ENCODE measurements at places on chromosomes 7 and 10. TPM values are rescaled to one million over a fixed set of nuclear protein-coding genes. Genes with fewer than 3 reads are reported as not detected.
A peak's percentile ranks its signal among the peaks of the same experiment; 100 is the strongest.

DNA sequence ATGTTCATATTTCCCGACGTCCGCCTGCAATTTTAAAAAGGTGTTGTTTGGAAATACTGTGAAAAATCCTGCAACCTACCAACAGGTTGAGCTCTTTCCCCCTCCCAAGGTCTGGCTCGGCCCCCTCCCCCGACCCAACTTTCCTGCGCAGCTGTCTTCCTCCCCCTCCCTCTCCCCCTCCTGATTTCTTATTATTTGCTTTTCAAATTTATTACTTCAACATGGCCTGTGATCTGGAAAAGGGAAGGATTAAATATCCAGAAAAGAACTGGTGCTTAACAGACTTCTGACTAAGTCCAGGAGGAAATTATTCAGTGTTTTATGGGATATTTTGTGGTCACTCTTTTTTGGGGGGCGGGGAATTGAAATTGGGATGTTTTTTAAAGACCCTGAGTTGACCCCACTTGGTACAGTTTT, 2.4 kb downstream of the ARID5B start:
- peak overlapping the region; percentile 95 for H3K4me3 ChIP-seq
- no peak for DNase-seq
- H3K27ac ChIP-seq, result peak overlapping the region; percentile 90
- H3K27me3 ChIP-seq, result no peaks in the 10 kb centered on the region

GRCh38 chr7:70893422-70893821, 238.5 kb upstream of the GALNT17 start:
- H3K36me3 ChIP-seq, result no peaks in the 10 kb centered on the region
- H3K4me1 ChIP-seq, result no peaks in the 10 kb centered on the region
- DNase-seq, result no peak
- no peak overlapping the region for H3K4me3 ChIP-seq
- no peak overlapping the region for H3K27ac ChIP-seq

DNA sequence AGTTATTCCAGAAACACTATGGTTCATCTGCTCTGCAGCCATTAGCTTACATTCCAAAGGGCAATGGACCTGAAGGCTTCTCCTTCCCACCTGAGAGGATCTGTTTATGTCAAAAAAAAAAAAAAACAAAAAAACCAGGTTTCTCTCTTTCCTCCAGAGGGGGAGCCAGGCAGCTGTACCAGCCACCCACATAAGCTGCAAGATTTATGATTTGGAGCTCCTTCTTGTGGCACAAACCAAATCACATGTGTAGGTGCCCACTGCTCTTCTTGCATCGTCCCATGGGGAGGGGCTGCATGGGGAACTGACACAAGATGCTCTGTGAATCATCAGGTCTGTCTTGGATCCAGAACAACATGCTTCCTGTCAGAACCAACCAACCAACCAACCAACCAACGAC, 231.6 kb upstream of the IGFBP3 start:
- H3K4me3 ChIP-seq, result no peak overlapping the region
- no peak for DNase-seq
- H3K27me3 ChIP-seq, result no peaks in the 10 kb centered on the region
- H3K27ac ChIP-seq, result no peak overlapping the region

DNA sequence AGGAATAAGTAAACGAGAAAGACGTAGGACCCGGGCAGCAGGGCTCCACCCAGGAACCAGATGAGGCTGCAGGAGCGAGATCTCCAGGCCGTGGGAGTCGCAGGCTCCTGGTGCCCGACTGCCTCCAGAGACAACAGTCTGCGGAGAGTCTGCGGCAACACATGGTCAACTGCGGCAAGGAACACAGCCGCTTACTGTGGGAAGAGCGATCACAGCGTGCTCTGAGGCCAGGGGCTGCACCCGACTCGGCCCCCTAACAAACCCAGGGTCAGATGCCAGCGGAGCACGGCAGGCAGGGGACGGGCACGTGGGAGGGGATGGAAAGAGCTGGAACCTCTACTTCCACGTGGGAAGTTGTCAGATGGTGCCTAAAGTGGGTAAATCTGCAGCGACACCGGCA, 26.6 kb downstream of the GET4 start:
- no peaks in the 10 kb centered on the region for H3K36me3 ChIP-seq
- DNase-seq, result peak; percentile 46
- H3K27ac ChIP-seq, result no peak overlapping the region
- peaks cover 11% of the 10 kb centered on the region for H3K4me1 ChIP-seq
- no peak overlapping the region for H3K4me3 ChIP-seq

- H3K36me3 ChIP-seq, result no peaks in the 10 kb centered on the region
- no peak overlapping the region for H3K27ac ChIP-seq
- no peak overlapping the region for H3K4me3 ChIP-seq
- H3K4me1 ChIP-seq, result peaks cover 15% of the 10 kb centered on the region
- DNase-seq, result no peak
These were observed 301.3 kb downstream of the RNLS start for GRCh38 chr10:88281592-88282347.

DNA sequence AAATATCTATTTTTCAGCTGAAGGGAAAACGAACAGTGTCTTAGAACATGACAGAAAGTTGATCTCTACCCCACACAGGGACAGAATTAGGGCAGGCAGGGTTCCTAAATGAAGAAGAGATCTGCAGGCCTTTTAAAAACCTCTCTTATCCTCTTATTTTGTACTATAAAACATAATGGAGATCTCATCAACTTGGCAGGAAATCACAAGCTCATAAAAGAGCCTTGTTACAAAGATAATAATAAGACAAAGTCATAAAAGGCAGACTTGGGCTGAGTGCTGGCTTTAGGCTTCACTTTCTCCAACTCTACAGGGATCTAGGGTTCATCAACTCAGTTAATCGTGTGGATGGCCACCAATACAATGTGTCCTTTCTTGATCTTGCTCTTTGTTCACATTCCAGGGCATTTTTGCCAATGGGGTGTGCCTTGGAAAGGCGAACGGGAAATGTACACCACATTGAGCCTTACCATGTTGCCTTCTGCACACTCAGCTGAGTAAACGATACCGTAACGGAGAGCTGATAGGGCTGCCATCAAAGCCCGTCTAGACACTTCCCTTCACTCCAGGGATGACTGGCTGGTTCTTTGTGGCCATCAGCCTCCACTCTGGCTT, 7.1 kb upstream of the TEX36 start:
- H3K4me1 ChIP-seq, result peaks cover 10% of the 10 kb centered on the region
- no peak overlapping the region for H3K4me3 ChIP-seq
- no peaks in the 10 kb centered on the region for H3K36me3 ChIP-seq
- H3K27ac ChIP-seq, result no peak overlapping the region
- no peak for DNase-seq
- H3K27me3 ChIP-seq, result peaks cover 6% of the 10 kb centered on the region

- H3K27me3 ChIP-seq, result no peaks in the 10 kb centered on the region
- H3K36me3 ChIP-seq, result no peaks in the 10 kb centered on the region
- no peak overlapping the region for H3K4me3 ChIP-seq
- no peaks in the 10 kb centered on the region for H3K4me1 ChIP-seq
- no peak for DNase-seq
These were observed 21.8 kb downstream of the ARHGAP19 start for GRCh38 chr10:97270523-97271154.

GRCh38 chr7:69439636-69440325, 158.5 kb upstream of the AUTS2 start:
- no peak for DNase-seq
- H3K27me3 ChIP-seq, result peaks cover 11% of the 10 kb centered on the region
- peaks cover 6% of the 10 kb centered on the region for H3K36me3 ChIP-seq
- no peak overlapping the region for H3K27ac ChIP-seq

DNA sequence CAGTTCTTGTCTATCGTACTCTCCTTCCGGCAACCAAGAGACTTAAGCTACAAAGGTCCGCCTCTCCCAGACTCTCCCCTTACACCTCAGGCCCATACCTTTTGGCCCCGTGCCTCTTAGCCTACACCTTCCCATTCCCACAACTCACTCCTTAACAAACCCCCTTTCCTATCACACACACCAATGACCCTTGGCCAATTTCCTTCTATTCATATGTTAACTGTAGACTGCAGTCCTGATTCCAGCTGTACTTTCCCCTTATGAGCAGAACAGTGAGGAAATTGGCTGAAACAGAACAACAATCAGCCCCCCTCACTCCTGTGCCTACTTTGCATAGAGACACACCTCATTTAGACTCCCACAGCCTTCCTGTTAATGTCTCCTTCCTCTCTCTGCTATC, 1.4 kb upstream of the TMEM139 start:
- no peak overlapping the region for H3K4me3 ChIP-seq
- peaks cover 6% of the 10 kb centered on the region for H3K36me3 ChIP-seq
- no peak overlapping the region for H3K27ac ChIP-seq
- H3K4me1 ChIP-seq, result peaks cover 28% of the 10 kb centered on the region
- no peaks in the 10 kb centered on the region for H3K27me3 ChIP-seq

DNA sequence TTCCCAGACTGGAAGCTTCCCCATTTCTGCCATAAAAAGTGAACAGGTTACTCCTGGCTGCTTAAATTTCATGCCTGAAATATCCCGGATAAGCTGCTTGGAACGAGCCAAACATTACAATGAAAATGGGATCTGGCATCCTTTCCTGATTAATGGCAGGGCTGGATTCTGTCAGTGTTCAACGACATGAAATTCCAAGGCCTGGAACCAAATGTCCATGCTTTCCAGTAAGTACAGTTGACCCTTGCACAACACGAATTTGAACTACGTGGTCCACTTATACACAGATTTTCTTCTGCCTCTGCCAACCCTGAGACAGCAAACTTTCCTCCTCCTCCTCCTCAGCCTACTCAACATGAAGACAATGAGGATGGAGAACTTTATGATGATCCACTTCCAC, 65.4 kb downstream of the SGMS1 start:
- no peaks in the 10 kb centered on the region for H3K27me3 ChIP-seq
- H3K27ac ChIP-seq, result no peak overlapping the region
- H3K4me3 ChIP-seq, result no peak overlapping the region

- H3K4me1 ChIP-seq, result peaks cover 7% of the 10 kb centered on the region
- no peaks in the 10 kb centered on the region for H3K36me3 ChIP-seq
- no peak overlapping the region for H3K27ac ChIP-seq
- no peak overlapping the region for H3K4me3 ChIP-seq
- DNase-seq, result peak; percentile 79
These were observed 65.2 kb downstream of the GOLGA7B start for GRCh38 chr10:97914837-97915211.

GRCh38 chr10:77629775-77630506, 7.7 kb downstream of the KCNMA1 start:
- DNase-seq, result no peak
- peaks cover 3% of the 10 kb centered on the region for H3K4me1 ChIP-seq
- H3K27ac ChIP-seq, result no peak overlapping the region
- H3K36me3 ChIP-seq, result no peaks in the 10 kb centered on the region
- H3K27me3 ChIP-seq, result peaks cover 24% of the 10 kb centered on the region

GRCh38 chr10:50561266-50561665, 62.5 kb downstream of the SGMS1 start:
- peaks cover 2% of the 10 kb centered on the region for H3K4me1 ChIP-seq
- no peaks in the 10 kb centered on the region for H3K36me3 ChIP-seq
- H3K4me3 ChIP-seq, result no peak overlapping the region
- no peaks in the 10 kb centered on the region for H3K27me3 ChIP-seq

- H3K4me3 ChIP-seq, result no peak overlapping the region
- H3K4me1 ChIP-seq, result peaks cover 4% of the 10 kb centered on the region
- H3K36me3 ChIP-seq, result no peaks in the 10 kb centered on the region
- no peaks in the 10 kb centered on the region for H3K27me3 ChIP-seq
- DNase-seq, result no peak
These were observed 73.4 kb downstream of the LHPP start for GRCh38 chr10:124534826-124535601.

- H3K27ac ChIP-seq, result no peak overlapping the region
- H3K27me3 ChIP-seq, result peaks cover 7% of the 10 kb centered on the region
- peak; percentile 45 for DNase-seq
- H3K4me3 ChIP-seq, result no peak overlapping the region
- no peaks in the 10 kb centered on the region for H3K4me1 ChIP-seq
- H3K36me3 ChIP-seq, result no peaks in the 10 kb centered on the region
These were observed 103.5 kb downstream of the MICALL2 start for GRCh38 chr7:1355568-1356340.

- no peaks in the 10 kb centered on the region for H3K27me3 ChIP-seq
- H3K27ac ChIP-seq, result peak overlapping the region; percentile 98
- H3K4me1 ChIP-seq, result peaks cover 56% of the 10 kb centered on the region
These were observed 58.4 kb upstream of the TM9SF3 start for GRCh38 chr10:96645191-96645721.

- peak overlapping the region; percentile 96 for H3K27ac ChIP-seq
- peak overlapping the region; percentile 44 for H3K4me3 ChIP-seq
- no peaks in the 10 kb centered on the region for H3K36me3 ChIP-seq
- peaks cover 43% of the 10 kb centered on the region for H3K4me1 ChIP-seq
- DNase-seq, result no peak
- no peaks in the 10 kb centered on the region for H3K27me3 ChIP-seq
These were observed 109.0 kb upstream of the KLF6 start for GRCh38 chr10:3893901-3894563.

DNA sequence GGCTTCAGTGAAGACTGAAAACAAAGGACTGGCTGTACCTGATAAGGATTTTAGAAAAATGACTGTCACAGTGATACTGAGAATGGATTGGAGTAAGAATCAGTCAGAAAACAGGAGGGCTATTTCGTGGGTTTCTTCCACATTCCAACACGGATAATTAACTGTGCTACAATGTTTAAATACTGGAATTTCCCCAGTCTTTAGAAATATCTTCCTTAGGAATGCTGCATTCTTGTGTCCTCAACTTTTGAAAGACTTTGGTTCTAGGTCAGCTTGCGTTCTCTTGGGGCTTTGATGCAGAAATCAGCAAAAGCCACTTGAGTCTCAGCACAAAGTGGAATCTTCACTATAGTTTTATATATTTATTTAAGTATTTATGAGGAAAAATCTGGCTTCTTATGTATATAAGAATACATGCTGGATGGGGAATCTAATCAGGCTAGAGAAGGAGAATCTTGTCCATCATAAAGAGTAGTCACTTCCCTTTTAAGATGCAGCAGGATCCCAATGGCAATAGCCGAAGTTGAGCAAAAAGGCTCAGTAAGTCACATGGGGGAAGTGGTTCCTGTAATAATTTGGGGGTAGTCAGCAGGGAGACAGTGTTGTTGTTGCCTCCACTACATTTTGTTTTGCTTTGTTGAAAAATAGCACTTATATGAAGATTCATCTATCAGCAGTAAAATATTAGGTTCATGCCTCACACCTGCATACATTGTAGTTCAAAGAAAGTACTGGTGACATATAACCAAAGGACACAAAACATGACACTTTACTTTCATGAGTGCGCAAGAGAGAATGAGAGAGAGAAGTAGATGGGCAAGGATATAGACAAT, 86.0 kb downstream of the CH25H start:
- peaks cover 39% of the 10 kb centered on the region for H3K27me3 ChIP-seq
- no peak overlapping the region for H3K4me3 ChIP-seq
- H3K36me3 ChIP-seq, result no peaks in the 10 kb centered on the region
- DNase-seq, result no peak
- no peak overlapping the region for H3K27ac ChIP-seq

DNA sequence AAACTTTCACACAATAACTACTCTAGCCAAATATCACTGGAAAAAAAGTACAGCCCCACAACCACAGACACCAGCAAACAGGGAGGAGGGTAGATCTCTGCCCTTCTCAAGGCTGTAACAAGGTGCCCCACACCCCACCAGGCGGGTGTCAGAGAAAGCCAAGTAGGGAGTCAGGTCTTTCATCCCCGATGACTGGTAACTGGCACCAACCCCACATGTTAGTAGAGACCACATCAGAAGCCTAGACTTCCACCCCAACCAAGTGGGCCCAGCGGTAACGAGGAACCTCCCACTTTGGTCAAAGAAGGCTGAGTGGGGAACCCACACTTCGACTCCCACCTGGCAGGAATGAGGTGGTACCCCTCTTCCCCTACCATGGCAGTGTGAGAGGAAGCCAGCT, 16.4 kb upstream of the RUFY2 start:
- no peak for DNase-seq
- H3K27me3 ChIP-seq, result no peaks in the 10 kb centered on the region
- H3K4me1 ChIP-seq, result peaks cover 9% of the 10 kb centered on the region

The KAT6B gene
- total RNA-seq, result 26.7 TPM

The AGMO gene
- total RNA-seq, result not detected

The CC2D2B gene
- total RNA-seq, result 0.57 TPM

The GIMAP8 gene
- total RNA-seq, result 13.7 TPM

The CCDC172 gene
- not detected for total RNA-seq

The AKR1D1 gene
- total RNA-seq, result not detected

The HOXA5 gene
- 0.33 TPM for total RNA-seq

The VGF gene
- total RNA-seq, result 0.31 TPM

Measured in natural killer cell treated with Interleukin-12 subunit alpha and Interleukin-12 subunit beta and Interleukin-15 and Interleukin-18, amount 100 ng/mL, for 72 hours (primary cell).